ENCODE measurements at places on chromosomes 16 and 17.

- no peak for DNase-seq
Measured at GRCh38 chr17:57259306-57259705, 3.0 kb downstream of the MSI2 start.

GRCh38 chr16:57645691-57646387 lies 17.4 kb downstream of the ADGRG1 start:
- DNase-seq, result no peak

GRCh38 chr17:74777901-74778515 lies 1.9 kb upstream of the NAT9 start:
- DNase-seq, result peak; percentile 50

GRCh38 chr16:5837007-5837670 lies 739.5 kb upstream of the EEF2KMT start:
- no peak for DNase-seq

GRCh38 chr16:85709766-85710585 lies 21.2 kb upstream of the GINS2 start:
- DNase-seq, result no peak

DNA sequence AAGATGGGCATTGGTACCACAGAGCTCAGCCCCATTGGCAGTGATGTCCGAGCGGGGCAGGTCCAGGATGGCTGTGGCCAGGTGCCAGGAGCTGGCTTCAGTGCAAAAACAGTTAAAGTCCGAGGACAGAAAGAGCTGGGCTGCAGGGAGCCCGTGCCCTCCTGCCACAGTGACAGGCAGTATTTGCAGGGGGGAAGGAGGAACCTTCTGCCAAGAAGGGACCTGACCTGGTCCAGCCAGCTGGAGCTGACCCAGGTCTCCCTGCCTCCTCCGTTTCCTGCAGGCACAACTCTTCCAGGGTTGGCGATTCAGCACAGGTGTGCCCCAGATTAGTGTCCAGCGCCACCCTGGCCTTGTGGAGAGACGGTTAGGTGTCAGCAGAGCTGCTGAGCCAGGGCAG lies 199.0 kb downstream of the ENGASE start:
- DNase-seq, result no peak

DNA sequence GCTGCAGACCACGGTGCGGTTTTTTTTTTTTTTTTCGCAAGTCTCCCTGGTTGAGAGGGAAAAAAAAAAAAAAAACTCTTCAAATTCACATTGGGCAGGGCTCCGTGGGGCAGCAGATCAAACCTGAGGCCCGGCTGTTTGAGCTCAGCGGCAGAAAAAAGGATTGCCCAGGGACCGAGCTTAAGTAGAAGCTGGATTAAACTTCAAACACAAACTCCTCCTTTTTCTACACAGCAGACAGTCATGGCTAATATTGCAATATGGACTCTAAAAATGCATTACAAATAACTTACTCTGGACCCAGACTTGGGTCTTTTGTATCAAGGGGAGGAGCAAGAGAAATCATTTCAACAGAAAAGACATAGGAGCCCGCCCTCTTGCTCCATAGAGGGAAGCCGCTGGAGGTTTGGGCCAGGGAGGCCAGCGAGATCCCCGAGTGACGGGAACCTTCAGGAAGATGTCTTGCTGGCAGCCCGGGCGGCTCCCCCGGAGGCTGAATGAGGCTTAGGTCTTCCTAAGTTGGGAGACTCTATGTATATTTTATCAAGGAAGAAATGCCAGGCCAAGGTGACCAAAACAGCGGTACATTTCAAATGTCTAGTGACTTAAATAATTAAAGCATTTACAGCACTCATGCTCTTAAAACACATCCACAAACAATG lies 167.7 kb downstream of the ZNF423 start:
- no peak for DNase-seq

DNA sequence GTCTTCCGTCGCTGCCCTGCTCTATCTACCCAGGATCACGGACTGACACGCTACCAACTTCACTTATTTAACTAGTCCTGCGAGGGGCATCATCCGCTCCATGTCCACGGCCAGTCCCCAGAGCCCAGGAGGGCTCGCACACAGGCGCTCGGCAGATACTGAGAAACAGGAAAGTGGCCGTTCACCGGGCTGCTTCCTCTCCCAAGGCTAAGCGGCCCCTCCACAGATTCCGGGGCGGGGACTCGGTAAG lies 388 bp downstream of the OXLD1 start:
- peak; percentile 44 for DNase-seq

- peak; percentile 48 for DNase-seq
Measured at GRCh38 chr17:27323538-27324215, 29.8 kb downstream of the WSB1 start.
